HEK293T (cell line): ENCODE measurements at places on chromosomes 5 and 9.

GRCh38 chr5:96952118-96952750, 16.4 kb downstream of the LNPEP start:
- DNase-seq: no peak

GRCh38 chr5:173807181-173807655, 80.9 kb upstream of the CPEB4 start:
- no peak for DNase-seq

DNA sequence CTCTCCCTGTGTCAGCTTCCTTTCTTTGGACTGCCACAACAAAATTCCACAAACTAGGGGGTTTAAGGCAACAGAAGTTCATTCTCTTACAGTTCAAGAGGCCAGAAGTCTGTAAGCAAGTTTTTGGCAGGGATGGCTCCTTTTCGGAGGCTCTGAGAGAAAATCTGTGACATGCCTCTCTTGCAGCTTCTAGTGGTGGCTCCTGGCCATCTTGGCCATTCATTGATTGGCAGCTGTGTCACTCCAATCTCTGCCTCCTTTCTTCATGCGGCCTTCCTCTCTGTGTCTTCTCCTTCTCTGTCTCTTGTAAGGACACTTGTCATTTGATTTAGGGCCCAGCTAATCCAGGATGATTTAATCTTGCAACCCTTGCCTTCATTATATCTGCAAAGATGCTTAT, 2.0 kb upstream of the NEUROG1 start:
- no peak for DNase-seq

DNA sequence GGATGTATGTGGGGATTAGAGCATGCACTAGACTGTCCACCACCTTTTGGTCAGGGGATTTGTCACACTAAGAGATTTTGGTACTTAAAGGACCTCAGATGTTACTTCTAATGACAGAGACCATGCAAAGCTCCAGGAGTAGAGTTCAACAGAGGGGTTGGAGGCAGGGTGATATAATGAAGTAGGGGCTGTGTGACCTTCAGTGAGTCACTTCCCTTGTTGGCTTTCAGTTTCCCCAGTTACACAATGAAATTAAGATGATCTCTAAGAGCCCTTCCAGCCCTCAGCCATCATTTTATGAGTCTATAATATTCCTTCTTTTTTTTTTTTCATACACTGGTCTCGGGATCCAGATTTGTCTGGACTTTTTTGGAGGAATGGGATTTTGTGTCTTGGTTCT, 26.8 kb downstream of the GLRA1 start:
- no peak for DNase-seq

DNA sequence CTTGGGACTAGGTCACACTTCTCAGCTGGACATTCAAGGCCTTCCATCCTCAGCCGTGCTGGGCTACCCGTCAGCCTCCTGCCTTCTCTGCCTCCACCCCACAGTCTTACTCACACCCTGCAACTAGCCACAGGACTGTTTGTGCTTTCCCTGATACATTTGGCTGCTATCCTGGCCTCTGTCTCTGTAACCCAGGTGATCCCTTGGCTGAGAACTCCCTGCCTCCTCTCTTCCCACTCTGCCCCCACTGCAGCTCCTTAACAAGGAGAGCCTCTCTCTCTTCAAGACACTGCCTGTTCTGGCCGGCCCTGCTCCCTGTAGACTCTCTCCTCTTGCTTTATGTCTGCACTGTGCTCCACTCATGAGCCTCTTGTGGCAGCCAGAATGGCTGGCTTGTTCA, 120.6 kb downstream of the MSX2 start:
- DNase-seq: no peak

DNA sequence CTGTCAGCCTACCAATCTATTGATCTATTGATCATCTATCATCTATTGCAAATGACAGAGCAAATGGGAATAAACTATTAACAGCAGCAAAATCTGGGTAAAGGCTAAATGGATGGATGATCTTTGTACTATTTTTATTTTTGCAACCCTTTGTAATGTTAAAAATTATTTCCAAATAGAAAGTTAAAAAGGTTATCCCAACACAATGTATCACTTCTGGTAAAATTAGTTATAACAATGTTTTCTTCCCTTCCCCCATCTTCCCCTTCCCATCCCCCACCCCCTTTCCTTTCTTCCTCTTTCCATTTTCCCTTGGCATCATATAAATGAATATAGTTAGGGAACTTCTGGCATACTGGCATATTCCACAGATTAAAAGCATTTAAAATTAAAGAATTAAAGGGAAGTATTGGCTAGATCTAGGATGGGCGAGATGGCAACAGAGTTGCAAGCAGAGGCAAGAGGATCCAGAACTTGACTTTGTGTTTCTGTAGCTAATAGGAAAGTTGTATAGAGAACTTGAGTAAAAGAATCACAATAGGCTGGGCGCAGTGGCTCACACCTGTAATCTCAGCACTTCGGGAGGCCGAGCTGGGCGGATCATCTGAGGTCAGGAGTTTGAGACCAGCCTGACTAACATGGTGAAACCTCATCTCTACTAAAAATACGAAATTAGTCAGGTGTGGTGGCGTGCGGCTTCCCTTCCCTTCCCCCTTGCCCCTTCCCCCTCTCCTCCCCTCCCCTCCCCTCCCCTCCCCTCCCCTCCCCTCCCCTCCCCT, 66.6 kb upstream of the TAF11L2 start:
- no peak for DNase-seq

DNA sequence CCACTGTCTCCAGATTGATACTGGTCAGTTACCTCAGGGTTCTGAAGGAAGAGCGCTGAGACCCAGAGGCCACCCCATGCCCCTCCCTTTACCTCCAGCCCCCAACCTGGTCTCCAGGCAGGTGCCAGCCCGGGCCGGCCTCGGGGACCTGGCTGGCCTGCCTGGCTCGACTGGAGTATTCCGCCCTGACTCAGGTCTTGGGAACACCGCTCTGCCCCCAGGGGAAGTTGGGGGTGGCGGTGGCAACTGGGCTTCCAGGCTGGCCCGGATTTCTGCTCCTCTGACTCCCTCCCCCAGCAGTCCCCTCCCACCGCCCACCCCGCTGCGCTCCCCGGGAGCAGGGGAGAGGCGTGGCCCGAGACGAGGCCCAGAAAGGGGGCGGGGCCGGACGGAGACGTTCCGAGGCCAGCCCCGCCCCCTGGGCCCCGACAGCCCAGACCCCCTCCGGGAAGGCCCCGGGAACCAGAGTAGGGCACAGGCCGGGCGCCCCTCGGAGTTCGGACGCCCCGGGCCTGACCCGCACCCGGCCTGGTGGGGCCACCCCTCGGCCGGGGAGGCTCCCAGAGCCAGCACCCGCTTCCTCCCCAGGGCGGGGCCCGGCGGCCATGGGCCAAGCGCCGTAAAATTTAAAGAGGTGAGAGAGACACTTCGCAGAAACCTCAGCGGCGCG, 82.5 kb upstream of the ZBTB43 start:
- peak; percentile 82 for DNase-seq

- peak; percentile 72 for DNase-seq
Observed at GRCh38 chr5:173451031-173451430, 122.8 kb upstream of the STC2 start.

- no peak for DNase-seq
Observed at GRCh38 chr9:20148416-20148815, 359.6 kb upstream of the SLC24A2 start.

DNA sequence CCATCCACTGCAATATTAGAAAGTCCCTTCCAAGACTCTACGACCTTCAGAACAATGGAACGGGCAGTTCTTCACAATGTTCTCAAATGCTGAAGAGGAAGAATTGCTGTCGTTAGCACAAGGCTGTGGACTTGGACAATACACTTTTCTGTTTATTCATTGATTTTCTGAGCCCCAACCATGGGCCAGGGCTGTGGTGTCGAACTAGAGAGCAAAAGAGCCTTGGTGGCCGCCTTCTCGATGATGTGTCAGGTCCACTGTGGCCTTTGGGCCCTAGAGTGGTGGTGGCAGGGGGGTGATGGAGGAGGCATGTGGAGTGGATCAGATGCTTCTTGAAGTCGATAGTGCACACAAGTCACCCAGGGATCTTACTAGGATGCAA, 18.5 kb upstream of the KIF12 start:
- no peak for DNase-seq

GRCh38 chr9:27565696-27566095, 7.6 kb downstream of the C9orf72 start:
- no peak for DNase-seq

DNA sequence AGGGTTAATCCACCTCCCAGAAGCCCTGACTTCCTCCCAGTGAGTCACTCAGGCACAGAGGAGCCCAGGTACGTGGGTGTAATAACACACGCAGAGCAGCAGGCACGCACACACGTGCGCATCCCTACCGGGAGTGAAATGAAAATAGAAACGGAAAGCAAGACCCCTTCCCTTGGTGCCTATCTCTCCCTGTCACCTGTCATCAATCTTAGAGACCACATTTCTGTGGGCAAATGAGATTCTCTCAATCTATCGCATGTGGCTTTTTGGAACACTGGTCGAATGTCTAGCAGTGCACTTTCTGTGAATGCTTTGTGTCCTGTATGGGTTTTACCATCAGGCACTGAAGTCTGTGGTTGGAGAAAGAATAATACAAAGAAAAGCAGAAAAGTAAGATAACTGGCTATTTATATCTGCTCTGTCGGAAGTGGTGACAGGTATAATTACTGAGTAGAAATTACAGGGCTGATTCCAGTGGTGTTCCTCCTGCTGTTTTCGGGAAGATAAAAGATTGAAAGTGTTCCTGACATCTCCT, 137.7 kb upstream of the GRIA1 start:
- no peak for DNase-seq

GRCh38 chr9:111904891-111905291, 8.3 kb downstream of the UGCG start:
- no peak for DNase-seq

DNA sequence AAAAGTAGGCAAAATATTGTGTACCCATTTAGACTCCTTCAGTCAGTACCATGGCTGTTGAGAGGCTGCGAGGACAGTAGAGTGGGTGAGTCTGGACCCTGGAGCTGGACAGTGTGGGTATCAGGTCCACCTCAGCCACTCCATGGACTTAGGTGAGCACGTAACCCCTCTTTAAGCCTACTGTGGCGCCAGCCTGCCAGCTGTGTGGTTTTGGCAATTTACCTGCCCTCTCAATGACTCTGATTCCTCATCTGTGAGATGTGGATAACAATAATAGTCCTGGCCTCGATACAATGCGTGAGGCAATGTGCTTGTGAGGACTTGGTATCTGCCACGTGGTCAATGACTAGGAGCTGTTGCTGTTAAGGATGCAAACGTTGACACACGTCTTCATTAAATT, 17.9 kb downstream of the SLC1A3 start:
- no peak for DNase-seq

- no peak for DNase-seq
Observed at GRCh38 chr5:54415896-54416601, 39.5 kb upstream of the HSPB3 start.

GRCh38 chr9:135512904-135513303, 8.3 kb upstream of the LCN1 start:
- DNase-seq: no peak

DNA sequence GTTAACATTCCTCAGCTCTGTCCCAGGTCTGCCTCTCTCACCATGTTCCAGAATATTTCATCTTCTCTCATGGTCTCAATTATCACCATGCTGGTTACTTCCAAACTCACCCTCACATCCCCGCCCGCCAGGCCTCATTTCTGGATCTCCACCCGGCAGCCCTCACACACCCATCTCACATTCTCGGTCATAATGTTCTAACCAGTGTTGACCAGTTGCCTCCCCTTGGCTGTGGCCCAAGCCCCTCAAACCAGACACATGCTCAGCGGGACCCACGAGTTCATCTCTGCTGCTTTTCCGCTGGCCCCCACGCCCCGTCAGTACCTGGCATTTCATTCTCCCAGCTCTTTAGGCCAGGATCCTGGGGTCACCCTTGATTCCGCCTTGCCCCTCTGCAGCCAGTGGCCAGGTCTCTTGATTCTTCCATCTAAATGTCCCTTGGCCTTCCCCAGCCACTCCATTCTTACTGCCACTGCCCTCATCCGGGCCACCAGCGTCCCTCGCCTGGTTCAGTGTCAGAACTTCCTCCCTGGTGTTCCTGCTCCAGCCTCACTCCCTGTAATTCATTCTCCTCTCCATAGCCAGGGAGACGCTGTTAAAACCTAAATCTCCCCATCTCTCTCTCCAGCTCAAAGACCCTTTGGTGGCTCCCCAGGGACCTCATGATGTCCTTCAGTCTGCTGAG, 141.7 kb downstream of the MVB12B start:
- no peak for DNase-seq

DNA sequence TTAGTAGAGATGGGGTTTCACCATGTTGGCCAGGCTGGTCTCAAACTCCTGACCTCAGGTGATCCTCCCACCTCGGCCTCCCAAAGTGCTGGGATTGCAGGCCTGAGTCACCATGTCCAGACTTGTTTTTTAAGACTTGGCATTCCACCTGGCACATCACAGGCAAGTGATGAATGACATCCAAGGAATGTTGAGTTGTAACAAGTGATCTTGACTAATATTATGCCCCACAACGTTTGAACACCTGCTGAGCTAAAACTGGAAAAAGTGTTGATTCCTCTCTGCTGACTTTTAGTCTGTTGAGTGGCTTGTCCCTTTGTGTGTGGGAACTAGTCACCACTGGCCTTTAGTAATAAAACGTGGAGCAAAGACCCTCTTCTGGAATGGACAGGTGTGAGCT, 54.6 kb downstream of the SUB1 start:
- no peak for DNase-seq

DNA sequence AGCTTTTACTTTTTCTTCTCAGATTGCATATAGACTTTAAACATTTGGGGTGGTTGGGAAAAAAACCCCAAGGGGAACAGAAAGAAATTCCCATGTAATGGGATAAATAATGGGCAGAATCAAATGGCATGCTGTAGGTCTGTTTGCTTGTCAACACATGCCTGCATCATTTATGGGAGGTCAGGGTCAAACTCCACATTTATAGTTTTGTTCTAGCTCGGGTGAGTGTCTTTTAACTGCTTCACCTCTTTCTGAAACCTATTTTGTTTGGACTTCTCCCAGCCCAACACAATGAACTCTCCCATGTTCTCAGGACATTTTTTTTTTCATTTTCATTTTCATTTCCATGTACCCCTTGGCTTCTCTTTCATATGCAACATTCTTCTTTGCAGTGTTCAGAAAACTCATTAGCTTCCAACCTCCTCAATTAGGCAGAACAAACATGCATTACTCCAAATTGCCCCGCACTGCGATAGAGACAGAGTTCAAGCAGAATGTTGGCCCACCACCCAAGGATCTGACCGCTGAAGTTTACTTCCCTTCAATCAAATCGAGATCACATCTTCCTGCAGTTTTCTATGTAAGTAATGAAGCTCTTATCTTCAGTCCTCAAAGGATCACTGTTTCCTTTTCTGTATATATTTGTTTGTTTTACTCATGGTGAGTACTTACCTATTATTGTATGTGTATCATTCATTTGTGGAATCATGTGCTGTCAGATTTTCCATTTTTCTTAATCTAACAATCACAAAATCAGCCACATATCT, 354.6 kb downstream of the ZSWIM6 start:
- DNase-seq: no peak

GRCh38 chr9:93058355-93059010, at the start of gene SUSD3:
Gene SUSD3 (plus strand): TSS chr9:93058701. CDS start chr9:93058743, 42 bp downstream.
- DNase-seq: no peak

GRCh38 chr9:135665795-135666189, 2.7 kb downstream of the LCN9 start:
- DNase-seq: no peak
